Upper lobe of left lung (tissue), 6 donors: ENCODE measurements at places on chromosomes 2 and 18. TPM values are rescaled to one million over a fixed set of nuclear protein-coding genes. Genes with fewer than 3 reads are reported as not detected.

GRCh38 chr2:46328829-46329228 lies 31.6 kb downstream of the EPAS1 start:
- no peak for DNase-seq
- H3K27ac ChIP-seq, result peak overlapping the region; percentile 55
- no peaks in the 10 kb centered on the region for H3K36me3 ChIP-seq
- H3K27me3 ChIP-seq, result no peaks in the 10 kb centered on the region
- peaks cover 95% of the 10 kb centered on the region for H3K4me1 ChIP-seq
- H3K4me3 ChIP-seq, result no peak overlapping the region

DNA sequence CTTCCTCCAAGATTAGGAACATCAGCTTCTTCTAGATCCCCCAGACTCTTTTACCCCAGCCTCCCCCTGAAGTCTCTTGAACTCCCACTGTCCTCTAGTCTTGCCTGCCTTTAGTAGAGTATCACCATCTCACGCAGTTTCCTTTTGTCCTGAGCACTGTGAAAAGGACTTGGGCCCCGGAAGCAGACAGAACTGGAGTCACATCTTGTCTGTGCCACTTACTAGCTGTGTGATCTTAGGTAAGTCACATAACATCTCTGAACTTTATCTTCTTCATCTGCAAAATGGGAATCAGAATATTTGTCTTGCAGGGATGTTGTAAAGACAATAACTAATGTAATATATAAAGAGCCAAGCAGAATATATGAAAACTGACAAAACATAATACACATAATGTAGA lies 8.4 kb upstream of the TRABD2A start:
- no peak for DNase-seq
- H3K27ac ChIP-seq, result peak overlapping the region; percentile 81
- H3K4me1 ChIP-seq, result peaks cover 17% of the 10 kb centered on the region
- no peak overlapping the region for H3K4me3 ChIP-seq
- H3K36me3 ChIP-seq, result no peaks in the 10 kb centered on the region

The GYPC gene
- total RNA-seq, result 62.0 TPM

GRCh38 chr2:101340141-101340551 lies 31.6 kb upstream of the RNF149 start:
- no peak for DNase-seq
- no peaks in the 10 kb centered on the region for H3K4me1 ChIP-seq
- no peaks in the 10 kb centered on the region for H3K36me3 ChIP-seq

GRCh38 chr18:48459465-48459864 lies 50.3 kb upstream of the ZBTB7C start:
- H3K27me3 ChIP-seq, result no peaks in the 10 kb centered on the region
- no peaks in the 10 kb centered on the region for H3K36me3 ChIP-seq
- H3K27ac ChIP-seq, result no peak overlapping the region
- no peak overlapping the region for H3K4me3 ChIP-seq
- no peak for DNase-seq
